ENCODE measurements at places on chromosomes 13 and 19. TPM values are rescaled to one million over a fixed set of nuclear protein-coding genes. Genes with fewer than 3 reads are reported as not detected.

The PAN3 gene
- total RNA-seq = 59.5 TPM

The GTF3A gene
- total RNA-seq = 66.0 TPM

The LACC1 gene
- total RNA-seq = 4.7 TPM

The KIR2DL4 gene
- total RNA-seq = not detected

The ZNF66 gene
- 76.4 TPM for total RNA-seq

The RB1 gene
- 47.3 TPM for total RNA-seq

The OPA3 gene
- total RNA-seq = 2.2 TPM

The CEACAM16 gene
- total RNA-seq = not detected

The ITGBL1 gene
- not detected for total RNA-seq

The ZNF584 gene
- total RNA-seq = 27.9 TPM

The LRRC63 gene
- 4.4 TPM for total RNA-seq

All from parietal lobe (tissue), 2 donors.